HEK293T (cell line): ENCODE measurements at places on chromosomes 2 and 18.
A peak's percentile ranks its signal among the peaks of the same experiment; 100 is the strongest.

GRCh38 chr2:53422979-53423378 is 344.6 kb upstream of the CHAC2 start:
- peak; percentile 49 for DNase-seq

- DNase-seq, result no peak
These were observed 72.5 kb upstream of the APCDD1 start for GRCh38 chr18:10381951-10382350.

GRCh38 chr2:64910972-64911433 is 78.2 kb upstream of the SLC1A4 start:
- no peak for DNase-seq

- no peak for DNase-seq
These were observed 89.5 kb downstream of the STK39 start for GRCh38 chr2:168157926-168158325.
